Amniotic epithelial cell (primary cell): ENCODE measurements at places on chromosomes 5 and 9.
A peak's percentile ranks its signal among the peaks of the same experiment; 100 is the strongest.

- peak; percentile 57 for DNase-seq
Observed at GRCh38 chr5:95892784-95893354, 68.8 kb downstream of the ELL2 start.

DNA sequence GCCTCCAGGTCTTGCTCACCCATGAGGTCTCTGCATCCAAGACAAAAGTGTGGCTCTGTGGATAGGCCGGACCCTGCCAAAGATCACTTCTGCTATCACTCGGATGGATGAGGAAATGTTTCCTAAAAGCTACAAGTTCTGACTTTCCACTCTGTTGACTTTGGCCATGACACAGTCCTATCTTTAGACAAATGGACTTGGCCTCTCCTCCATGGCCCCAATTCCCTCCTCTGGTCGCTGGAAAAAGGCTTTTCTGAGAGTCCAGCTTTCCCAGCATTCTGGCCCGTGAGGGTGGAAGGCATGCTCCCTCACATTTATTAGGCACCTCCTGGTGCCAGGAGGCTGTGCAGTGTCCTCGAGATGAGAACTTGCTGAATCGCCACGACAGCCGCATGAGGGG is 83.1 kb downstream of the COL27A1 start:
- DNase-seq, result no peak

DNA sequence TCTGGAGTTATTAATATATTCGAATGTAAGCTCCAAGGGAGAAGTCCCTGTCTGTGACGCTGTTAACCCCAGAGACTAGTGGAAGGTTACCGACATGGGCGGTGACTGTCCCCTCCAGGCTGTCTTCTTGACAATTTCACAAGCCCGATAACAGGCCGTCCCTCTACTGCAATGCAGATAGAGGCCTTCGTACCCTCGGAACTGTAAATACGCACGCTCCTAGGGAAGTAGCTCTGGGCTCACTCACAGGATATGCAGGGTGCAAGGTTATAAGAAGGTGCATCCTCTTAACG is 680 bp upstream of the RFK start:
- no peak for DNase-seq

- DNase-seq, result no peak
Observed at GRCh38 chr5:72265032-72265877, 54.8 kb downstream of the MRPS27 start.

GRCh38 chr5:91302958-91303357 is 80.2 kb downstream of the ARRDC3 start:
- no peak for DNase-seq

DNA sequence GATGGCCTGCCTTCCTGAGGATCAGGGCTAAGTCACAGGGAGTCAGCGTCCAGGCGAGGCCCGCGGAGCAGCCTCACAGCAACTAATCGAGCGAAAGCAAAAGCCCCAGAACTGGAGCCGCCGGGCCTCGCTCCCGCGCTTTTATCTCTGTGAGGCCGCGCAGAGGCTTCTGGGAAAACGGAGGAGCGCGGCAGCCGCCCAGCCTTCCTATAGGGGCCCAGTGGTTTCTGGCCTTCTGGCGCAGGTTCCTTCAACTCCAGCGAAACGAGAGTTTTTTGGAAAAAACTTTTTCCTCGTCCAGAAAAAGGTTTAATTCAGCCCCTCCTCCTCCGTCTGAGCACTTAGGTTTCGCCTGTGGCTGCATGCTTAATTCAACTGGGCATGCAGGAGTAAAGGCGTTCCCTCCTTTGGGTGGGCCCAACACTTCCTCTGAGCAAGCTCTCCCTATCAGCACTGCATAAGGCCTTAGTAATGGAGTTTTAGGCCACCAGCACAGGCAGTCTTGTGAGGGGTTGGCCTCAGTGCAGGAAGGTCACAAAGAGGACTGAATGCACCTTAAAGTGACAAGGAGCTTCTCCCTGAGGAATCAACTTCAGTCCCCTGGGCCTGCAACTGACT is at the start of gene MEIKIN:
Gene MEIKIN (minus strand): TSS at position 113 of the 618 bp plus-strand sequence. CDS start 158 bp downstream, outside the sequence.
- no peak for DNase-seq

GRCh38 chr9:104984542-104984941 is 56.6 kb upstream of the ABCA1 start:
- no peak for DNase-seq

GRCh38 chr5:139271201-139272027 is 22.1 kb upstream of the MATR3 start:
- DNase-seq, result peak; percentile 90

DNA sequence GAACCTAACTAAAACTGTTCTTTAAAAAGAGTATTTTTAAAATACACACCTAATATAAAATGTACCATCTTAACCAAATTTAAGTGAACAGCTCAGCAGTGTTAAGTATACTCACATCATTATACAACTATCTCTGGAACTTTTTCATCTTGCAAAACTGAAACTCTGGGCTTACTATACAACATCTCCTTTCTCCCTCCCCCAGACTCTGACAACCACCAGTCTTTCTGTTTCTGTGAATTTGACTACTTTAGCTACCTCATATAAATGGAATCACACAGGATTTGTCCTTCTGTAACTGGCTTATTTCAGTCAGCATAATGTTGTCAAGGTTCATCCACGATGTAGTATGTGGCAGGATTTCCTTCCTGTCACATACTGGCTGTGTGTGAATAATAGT is 93.5 kb downstream of the FOXD1 start:
- DNase-seq, result peak; percentile 41

GRCh38 chr9:112180387-112180881 is 5.3 kb upstream of the SUSD1 start:
- peak; percentile 30 for DNase-seq

- DNase-seq, result peak; percentile 64
Observed at GRCh38 chr5:148972974-148973374, 89.9 kb downstream of the SH3TC2 start.

- no peak for DNase-seq
Observed at GRCh38 chr9:89631384-89631783, 26.6 kb downstream of the GADD45G start.

GRCh38 chr5:172871536-172871935 is 37.5 kb downstream of the ERGIC1 start:
- DNase-seq, result peak; percentile 58
